ENCODE measurements at places on chromosomes 12 and 14.
A peak's percentile ranks its signal among the peaks of the same experiment; 100 is the strongest.

DNA sequence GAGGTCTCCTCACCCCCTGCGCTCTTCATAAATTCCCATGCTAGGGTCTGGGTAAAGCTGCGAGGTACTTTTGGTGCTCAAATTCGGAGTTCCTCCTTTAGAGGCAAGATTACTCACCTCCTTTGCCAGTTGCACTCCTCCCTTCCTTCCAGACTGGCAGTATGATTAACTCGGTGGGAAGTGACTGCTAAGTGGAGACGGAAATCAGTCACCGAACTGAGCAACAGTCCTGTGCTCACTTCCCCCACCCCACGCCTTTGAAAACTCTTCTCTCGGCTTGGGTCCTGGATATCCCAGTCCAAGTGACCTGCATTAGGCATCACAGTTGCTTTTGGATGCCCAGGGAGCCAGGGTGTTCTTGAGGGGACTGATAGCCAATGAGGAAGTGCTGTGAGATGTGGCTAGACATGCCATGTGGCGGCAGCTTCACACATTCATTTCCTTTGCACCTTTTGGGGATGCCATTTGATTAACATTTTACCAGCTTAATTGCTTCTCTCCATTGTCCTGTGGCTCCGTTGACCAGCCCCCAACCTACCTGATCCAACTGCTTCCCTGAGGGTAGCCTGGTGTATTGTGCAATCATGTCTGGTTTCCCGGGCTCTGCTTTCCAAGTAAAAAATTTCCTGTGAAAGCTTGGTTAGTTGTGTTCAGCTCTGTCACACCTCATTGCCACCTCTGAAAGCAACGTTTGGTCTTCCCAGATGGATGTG is 840 bp downstream of the PNP start:
- no peak for DNase-seq

DNA sequence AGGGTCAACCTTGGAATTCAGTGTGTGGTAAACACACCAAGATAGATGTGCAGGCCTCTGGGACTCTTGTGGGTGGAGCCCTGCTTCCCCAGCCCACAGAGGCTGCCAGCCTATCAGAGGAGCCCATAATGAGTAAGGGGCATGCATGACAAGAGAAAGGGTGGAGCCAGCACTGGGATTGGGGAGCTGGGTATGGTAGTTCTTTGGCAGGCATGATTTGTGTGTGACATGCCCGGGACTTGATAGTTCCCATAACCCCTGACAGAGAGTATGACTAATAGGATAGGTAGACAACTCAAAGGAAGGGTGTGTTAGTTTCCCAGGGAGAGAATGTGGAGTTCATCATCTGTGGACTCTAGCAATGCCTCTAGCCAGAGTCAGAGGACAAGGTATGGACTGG is 143.0 kb downstream of the EMP1 start:
- DNase-seq = no peak

DNA sequence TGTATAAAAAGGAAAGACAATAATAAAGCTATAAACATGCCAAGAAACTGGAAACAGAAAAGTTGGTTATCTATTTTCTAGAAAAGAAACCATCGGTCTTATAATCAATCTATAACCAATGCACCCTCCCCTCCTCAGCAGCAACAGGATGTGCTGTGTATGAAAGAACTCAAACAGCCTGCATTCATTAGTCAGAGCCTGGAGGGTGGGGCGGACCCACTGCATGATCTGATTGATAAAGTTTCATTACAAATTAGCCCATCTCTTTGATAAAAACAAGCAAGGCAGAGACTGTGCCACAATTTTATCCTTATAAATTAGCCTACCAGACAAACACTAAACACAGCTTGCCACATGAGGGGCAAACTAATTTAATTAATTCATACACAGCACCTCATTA is 448.1 kb downstream of the BCAT1 start:
- no peak for DNase-seq

GRCh38 chr12:88303335-88303734 is 161.2 kb downstream of the TMTC3 start:
- DNase-seq = no peak

DNA sequence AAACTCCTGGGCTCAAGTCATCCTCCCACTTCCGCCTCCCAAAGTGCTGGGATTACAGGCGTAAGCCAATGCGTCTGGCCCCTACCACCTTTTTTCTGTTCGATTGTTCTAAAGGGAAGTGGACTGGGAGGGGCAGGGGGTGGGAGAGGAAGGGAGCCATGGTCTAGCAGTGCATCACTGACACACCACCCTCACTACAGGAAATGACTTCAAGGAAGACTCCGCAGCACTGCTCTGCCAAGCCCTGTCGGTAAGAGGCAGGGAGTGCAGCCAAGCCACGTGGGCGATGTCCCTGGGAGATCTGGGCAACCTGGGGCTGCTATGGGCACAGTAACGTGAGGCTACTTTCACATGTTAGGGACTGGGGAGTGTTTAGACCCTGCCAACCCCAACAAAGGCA is 18.0 kb downstream of the LRRC74A start:
- DNase-seq = no peak

DNA sequence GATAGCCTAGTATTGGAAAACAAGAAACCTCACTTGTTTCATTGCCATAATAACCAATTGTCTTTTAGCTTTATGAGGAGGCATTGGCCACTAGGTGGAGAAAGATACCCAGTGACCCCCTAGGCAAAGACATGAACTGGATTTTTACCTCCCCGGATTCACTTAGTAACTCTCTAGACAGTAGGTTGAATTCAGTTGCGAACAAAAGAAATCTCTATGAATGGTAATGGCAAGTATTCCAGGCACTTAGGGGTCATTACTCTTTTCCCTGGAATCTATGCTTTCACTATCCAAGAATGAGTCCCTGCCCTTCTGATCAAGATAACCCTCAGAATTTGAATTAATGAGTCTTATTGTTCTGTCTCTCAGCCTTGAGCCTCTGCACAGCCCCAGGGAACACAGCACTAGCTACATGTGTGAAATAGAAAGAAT is 29.5 kb upstream of the RHOJ start:
- peak; percentile 48 for DNase-seq

DNA sequence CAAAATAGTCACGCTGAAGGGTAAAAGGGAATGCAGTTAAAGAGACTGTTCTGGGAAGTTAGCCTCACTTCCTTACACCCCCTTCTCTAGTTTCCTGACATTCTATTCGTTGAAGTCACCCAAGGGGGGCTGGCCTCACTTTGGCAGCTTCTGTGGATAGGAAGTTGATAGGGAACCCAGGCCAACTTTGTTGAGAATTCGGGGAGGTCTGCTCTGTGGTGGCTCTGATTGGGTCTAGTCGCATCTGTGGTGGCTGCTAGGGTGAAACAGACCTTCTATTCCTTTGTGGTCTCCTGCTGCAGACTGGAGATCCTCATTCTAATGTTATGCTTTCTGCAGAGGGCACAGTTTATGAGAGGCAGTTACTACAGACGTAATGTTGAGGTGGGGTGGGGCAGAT is 28.8 kb upstream of the GZMB start:
- DNase-seq = no peak

DNA sequence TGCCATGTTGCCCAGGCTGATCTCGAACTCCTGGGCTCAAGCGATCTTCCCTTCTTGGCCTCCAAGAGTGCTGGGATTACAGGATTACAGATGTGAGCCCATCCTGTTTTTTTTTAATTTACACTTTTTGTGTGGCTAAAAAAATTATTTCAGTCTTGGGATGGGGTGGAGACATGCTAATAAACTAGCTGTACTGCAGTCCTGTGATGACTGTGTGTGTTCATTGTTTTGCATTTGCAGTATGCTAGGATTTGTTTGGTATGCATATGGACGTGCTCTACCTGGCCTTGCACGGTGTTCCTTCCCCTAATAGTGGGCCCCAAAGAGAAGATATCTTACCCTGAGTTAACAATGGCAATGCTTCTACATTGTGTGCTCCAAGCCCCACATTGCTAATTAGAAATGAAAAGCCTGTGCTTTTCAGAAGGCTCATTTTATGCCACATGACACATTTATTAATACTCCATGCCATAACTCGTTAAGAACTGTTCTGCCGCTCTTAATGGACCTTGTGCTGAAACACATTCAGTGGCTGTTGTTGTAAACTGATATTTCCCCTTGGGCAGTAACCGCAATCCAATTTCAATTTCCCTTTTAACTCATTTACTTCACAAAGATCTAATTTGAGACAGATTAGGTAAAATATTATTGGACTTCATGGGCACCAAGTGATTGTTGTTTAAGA is 86.4 kb downstream of the SCN8A start:
- DNase-seq = no peak

GRCh38 chr14:74417611-74418010 is 8.4 kb downstream of the SYNDIG1L start:
- DNase-seq = no peak

DNA sequence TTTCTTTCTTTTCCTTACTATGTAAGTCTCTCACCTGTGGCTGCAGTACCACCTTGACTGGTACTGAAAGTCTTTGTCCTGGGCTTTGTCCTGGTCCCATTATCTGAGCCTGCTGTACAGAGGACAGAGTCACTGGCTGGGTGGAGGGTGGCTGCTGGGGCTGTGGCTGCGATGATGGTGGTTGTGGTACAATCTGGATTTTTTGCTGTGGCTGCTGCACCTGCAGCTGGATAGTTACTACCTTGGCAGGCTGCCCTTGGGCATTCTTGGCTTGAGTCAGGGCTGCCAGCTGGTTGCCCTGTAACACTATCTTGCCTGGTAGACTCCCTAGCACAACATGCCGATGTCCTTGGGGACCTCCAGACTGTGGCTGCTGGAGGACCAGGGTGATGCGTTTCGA is 27.0 kb downstream of the CHD8 start:
- no peak for DNase-seq

DNA sequence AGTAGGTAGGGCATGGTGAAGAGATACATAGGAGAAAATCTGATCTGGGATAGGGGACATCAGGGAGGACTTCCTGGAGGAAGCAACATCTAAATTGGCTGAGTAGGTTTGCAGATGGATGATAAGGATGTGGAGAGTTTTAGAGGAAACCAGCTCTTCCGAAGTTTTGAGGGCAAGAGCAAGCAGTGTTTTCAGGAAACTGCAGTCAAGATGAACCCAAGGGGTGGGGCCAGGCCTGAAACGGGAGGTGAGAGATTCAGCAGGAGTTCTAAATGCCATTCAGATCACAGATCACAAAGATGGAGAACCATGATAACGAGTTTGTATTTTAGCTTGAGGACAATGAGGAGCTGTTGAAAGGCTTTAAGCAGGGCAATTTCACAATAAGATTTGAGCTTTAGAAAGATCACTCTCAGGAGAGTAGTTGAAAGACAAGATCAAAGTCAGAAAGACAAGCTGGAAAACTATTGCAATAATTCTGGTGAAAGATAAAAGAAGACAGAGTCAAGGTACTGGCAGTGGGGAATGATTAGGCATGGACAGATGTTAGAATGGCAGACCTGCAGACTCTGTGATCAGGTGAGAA is 70.1 kb upstream of the PLXNC1 start:
- no peak for DNase-seq

- DNase-seq = no peak
Observed at GRCh38 chr12:118946256-118946655, 35.1 kb upstream of the SRRM4 start.

GRCh38 chr14:24196071-24197055 is 1.1 kb upstream of the TM9SF1 start:
- no peak for DNase-seq

GRCh38 chr14:51089278-51089677 is 5.6 kb downstream of the TRIM9 start:
- no peak for DNase-seq

DNA sequence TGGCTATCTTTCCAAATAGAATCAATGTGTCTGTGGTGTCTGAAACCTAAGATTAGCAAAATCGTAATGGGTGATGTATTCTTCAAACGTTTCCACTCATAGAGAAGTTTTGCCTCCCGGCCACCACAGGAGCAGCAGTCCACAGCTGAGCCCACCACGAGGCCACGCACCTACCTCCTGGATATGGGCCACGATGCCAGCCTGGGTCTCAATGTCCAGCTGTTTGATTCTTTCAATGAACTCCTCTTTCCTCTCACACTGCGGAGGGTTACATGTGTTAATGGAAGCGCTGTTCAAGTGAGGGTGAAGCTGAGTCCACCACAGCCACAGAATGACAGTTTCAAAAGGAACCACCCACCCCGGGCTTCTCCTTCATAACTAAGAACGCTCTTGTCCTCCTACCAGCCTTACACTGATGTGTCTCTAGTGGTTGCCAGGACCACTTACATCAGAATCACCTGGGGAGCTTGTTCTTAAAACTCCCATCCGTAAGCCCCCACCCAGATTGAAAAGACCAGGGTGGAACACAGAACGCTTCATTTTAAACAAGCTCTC is 75.3 kb downstream of the CCDC88C start:
- no peak for DNase-seq

Data from fibroblast of skin of left biceps (primary cell).